ENCODE measurements at places on chromosomes 7 and 10. TPM values are rescaled to one million over a fixed set of nuclear protein-coding genes. Genes with fewer than 3 reads are reported as not detected.

Gene GNAT3
- total RNA-seq = not detected

Gene ECHS1
- total RNA-seq = 48.5 TPM

Gene INMT
- not detected for total RNA-seq

- H3K36me3 ChIP-seq = no peaks in the 10 kb centered on the region
- peak; percentile 37 for DNase-seq
- H3K27me3 ChIP-seq = peaks cover 2% of the 10 kb centered on the region
- H3K4me3 ChIP-seq = no peak overlapping the region
- H3K4me1 ChIP-seq = no peaks in the 10 kb centered on the region
- no peak overlapping the region for H3K27ac ChIP-seq
These were observed 164.1 kb upstream of the CDCA7L start for GRCh38 chr7:22109761-22110160.

GRCh38 chr7:42700406-42701327 is 211.2 kb downstream of the C7orf25 start:
- H3K4me3 ChIP-seq = no peak overlapping the region
- H3K27me3 ChIP-seq = no peaks in the 10 kb centered on the region
- no peaks in the 10 kb centered on the region for H3K36me3 ChIP-seq
- no peak for DNase-seq
- no peak overlapping the region for H3K27ac ChIP-seq

- H3K27me3 ChIP-seq = no peaks in the 10 kb centered on the region
- no peak for DNase-seq
- no peak overlapping the region for H3K4me3 ChIP-seq
- H3K4me1 ChIP-seq = no peaks in the 10 kb centered on the region
- no peaks in the 10 kb centered on the region for H3K36me3 ChIP-seq
These were observed 500.4 kb downstream of the GFRA1 start for GRCh38 chr10:115772606-115773005.

GRCh38 chr10:91198781-91199180 is 21.7 kb upstream of the PCGF5 start:
- peak overlapping the region; percentile 2 for H3K4me3 ChIP-seq
- peaks cover 75% of the 10 kb centered on the region for H3K4me1 ChIP-seq
- DNase-seq = peak; percentile 53
- H3K27ac ChIP-seq = peak overlapping the region; percentile 76

DNA sequence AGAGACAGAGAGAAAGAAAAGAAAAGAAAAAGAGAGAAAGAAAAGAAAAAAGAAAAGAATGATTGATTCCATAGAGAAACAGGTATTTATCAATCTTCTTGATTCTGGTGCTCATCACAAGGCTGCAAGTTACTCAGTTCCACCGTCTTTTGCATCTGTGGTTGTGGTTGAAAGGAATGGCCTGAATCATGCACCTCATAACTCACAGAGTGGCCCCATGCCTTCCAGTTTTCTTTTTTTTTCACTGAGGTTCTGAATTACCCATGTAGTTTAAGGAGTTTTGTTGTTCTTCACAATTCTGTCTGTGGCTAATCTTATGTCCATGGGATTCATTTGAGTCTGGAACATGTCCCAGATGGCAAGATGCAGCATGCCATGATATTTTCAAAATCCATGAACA is 156.0 kb downstream of the ZNF33B start:
- H3K4me3 ChIP-seq = no peak overlapping the region
- DNase-seq = no peak
- H3K27me3 ChIP-seq = no peaks in the 10 kb centered on the region
- no peak overlapping the region for H3K27ac ChIP-seq
- H3K36me3 ChIP-seq = no peaks in the 10 kb centered on the region

DNA sequence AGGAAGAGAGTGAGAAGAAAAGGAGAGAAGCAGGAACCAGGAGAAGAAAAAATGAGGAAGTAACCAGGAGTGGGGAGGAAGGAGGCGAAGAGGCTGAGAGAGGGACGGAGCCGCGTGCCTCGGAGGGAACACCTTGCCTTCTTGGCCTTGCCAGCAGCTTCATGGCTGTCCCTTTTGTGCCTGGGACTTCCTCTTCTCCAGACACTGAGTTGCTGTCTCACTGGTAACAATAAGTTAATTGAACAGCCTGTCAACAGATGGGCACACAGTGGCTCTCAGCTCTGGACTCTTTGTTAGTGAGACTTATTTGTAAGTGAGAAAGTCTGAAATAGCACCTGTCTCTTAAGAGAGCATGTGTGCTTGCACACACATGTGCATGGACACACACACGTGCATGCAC is 83.2 kb downstream of the GATA3 start:
- DNase-seq = peak; percentile 54
- no peaks in the 10 kb centered on the region for H3K27me3 ChIP-seq
- peak overlapping the region; percentile 93 for H3K27ac ChIP-seq
- H3K4me3 ChIP-seq = peak overlapping the region; percentile 79
- peaks cover 66% of the 10 kb centered on the region for H3K4me1 ChIP-seq
- H3K36me3 ChIP-seq = peaks cover 2% of the 10 kb centered on the region

DNA sequence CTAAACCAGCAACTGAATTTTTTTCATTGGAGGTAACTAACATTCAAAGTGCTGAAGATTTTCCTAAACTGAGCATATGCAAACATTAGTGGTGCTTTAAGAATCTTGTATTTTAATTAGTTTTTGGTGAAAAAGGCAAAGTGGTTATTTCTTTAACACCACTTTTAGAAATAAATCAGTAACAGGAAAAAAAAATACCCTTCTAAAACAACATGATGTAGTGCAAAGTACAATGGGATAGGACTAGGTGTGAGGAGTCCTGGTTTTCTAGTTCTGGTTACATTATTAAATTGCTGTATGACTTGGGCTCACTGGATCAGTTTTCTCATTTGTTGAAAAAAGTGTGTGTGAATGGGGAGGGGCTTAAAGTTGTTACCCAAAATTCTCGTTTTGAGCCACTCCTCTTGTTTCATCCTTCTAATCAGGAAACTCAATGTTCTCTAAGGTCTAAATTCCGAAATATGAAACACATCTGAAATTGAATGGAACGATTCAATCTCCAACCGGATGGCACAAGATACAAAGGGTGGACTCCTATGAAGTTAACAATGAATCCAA is 1.8 kb downstream of the WASL start:
- H3K36me3 ChIP-seq = peaks cover 29% of the 10 kb centered on the region
- no peak for DNase-seq
- peak overlapping the region; percentile 90 for H3K27ac ChIP-seq
- H3K4me3 ChIP-seq = peak overlapping the region; percentile 95

- no peaks in the 10 kb centered on the region for H3K36me3 ChIP-seq
- no peaks in the 10 kb centered on the region for H3K27me3 ChIP-seq
- no peak for DNase-seq
- no peaks in the 10 kb centered on the region for H3K4me1 ChIP-seq
These were observed 274.4 kb upstream of the SEMA3A start for GRCh38 chr7:84469034-84469433.

DNA sequence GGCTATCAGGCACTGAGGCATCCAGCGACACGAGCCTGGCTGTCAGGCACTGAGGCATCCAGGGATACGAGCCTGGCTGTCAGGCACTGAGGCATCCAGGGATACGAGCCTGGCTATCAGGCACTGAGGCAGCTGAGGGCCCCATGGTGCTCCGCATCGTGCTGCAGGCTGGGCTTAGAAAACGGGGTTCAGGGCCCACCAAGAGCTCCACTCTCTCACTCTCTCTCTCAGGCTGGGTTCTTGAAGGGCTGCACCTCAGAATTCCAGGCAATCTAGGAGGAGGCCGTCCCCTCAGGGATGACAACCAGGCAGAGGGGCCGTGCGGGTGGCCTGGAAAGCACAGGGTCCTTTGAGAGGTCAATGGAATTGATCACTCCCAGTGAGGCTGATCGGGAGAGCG is 69.0 kb downstream of the CFAP46 start:
- no peaks in the 10 kb centered on the region for H3K36me3 ChIP-seq
- no peak overlapping the region for H3K27ac ChIP-seq
- no peak for DNase-seq
- no peaks in the 10 kb centered on the region for H3K4me1 ChIP-seq
- H3K4me3 ChIP-seq = no peak overlapping the region

DNA sequence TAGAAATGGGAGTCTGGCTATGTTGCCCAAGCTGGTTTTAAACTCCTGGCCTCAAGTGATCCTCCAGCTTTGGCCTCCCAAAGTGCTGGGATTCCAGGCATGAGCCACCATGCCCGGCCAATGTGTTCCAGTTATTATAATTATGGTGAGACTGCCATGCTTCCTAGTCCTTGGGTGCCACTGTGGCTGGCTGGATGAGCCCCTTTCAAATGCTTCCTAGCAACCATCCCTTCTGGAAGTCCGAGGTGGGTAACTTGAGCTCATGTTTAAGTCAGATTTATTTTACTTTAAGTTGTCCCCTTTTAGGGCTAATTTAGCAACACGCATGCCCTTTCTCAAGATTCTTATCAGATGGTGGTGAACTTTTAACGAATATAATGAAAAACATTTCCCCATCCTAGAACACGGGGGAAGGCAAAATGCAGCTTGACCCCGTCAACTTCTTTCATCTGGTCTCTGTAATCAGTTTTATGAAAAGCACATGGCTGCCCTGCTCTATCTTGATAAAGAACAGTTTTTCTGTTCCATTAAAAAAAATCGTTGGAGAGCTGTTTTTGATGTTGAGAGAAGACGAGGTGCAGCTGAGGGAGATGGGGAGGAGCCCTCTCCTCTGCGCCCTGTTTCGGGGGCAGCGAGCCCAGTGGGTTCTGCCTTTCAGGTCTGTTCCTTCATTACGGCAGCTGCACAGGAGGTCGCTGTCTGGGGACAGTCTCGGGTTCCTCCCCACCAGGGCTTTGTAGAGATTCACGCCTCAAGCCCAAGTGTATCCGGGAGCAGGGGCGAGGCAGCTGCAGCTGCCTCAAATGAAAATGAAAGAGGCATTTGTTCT is 61.0 kb upstream of the MKI67 start:
- peaks cover 23% of the 10 kb centered on the region for H3K4me1 ChIP-seq
- peak overlapping the region; percentile 62 for H3K4me3 ChIP-seq
- peaks cover 3% of the 10 kb centered on the region for H3K27me3 ChIP-seq
- peak; percentile 65 for DNase-seq
- peak overlapping the region; percentile 70 for H3K27ac ChIP-seq

DNA sequence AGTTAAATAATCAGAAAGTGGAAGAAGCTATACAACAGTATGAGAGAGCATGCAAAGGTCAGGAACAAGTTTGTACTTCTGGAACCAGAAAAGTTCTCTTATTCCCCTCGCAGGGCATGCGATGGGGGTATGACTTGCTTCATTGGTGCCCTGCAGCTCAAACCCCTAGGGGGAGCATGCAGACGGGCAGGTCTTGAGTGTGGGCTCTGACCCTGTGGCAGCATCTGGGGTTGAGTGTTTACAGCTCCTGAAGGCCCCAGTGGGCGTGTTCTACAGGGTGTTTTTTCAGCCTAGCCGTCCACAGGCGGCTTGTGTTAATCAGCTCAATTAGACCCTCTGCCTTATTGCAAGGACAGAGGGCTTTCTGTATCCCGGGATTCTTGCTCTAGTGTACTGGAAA is 44.5 kb downstream of the KIF20B start:
- no peak for DNase-seq
- H3K36me3 ChIP-seq = peaks cover 44% of the 10 kb centered on the region
- peaks cover 6% of the 10 kb centered on the region for H3K4me1 ChIP-seq

DNA sequence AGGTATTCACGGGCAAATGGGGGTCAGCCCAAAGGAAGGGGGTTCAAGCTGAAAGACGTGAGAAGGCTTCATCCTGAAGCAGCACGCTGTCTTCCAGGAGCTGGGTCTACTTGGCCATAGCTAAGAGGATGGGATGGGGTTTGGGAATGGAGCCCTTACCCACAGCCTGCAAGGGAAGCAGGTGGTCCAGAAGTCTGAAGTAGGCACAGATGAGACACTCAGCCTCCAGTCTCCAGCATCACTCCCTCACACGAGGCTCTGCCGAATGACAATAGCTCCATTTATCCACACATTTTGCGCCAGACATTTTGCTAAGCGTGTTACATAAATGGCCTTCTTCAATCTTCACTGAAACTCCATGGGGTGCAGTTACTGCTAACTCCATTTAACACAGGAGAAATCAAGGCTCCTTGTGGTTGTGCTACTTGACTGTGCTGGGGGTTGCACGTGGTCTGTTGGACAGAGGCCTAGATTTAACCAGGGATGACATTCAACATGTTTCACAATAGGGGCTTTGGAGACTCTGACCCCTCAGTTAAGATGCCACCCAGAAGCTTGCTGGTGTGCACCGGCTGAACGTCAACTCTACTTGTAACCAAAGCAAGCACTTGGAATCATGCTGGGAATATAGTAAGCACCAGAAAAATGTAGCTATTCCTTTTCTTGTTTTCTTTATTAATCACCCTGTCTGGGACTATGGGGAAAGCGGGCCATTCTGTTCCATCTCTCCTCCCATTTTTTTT is 85.3 kb downstream of the FAM241B start:
- no peak overlapping the region for H3K4me3 ChIP-seq
- peaks cover 6% of the 10 kb centered on the region for H3K27me3 ChIP-seq
- no peak for DNase-seq

GRCh38 chr7:1428941-1429501 is 30.2 kb downstream of the MICALL2 start:
- no peak for DNase-seq
- no peak overlapping the region for H3K27ac ChIP-seq
- H3K36me3 ChIP-seq = no peaks in the 10 kb centered on the region
- H3K4me1 ChIP-seq = peaks cover 4% of the 10 kb centered on the region
- peaks cover 4% of the 10 kb centered on the region for H3K27me3 ChIP-seq

- no peak for DNase-seq
- H3K27ac ChIP-seq = no peak overlapping the region
- H3K4me3 ChIP-seq = no peak overlapping the region
- H3K4me1 ChIP-seq = no peaks in the 10 kb centered on the region
- no peaks in the 10 kb centered on the region for H3K27me3 ChIP-seq
These were observed 32.7 kb downstream of the SIRT1 start for GRCh38 chr10:67917169-67917568.

- H3K36me3 ChIP-seq = no peaks in the 10 kb centered on the region
- peaks cover 14% of the 10 kb centered on the region for H3K4me1 ChIP-seq
- H3K27me3 ChIP-seq = peaks cover 8% of the 10 kb centered on the region
- no peak overlapping the region for H3K27ac ChIP-seq
These were observed 22.4 kb upstream of the SMC3 start for GRCh38 chr10:110544958-110545537.

DNA sequence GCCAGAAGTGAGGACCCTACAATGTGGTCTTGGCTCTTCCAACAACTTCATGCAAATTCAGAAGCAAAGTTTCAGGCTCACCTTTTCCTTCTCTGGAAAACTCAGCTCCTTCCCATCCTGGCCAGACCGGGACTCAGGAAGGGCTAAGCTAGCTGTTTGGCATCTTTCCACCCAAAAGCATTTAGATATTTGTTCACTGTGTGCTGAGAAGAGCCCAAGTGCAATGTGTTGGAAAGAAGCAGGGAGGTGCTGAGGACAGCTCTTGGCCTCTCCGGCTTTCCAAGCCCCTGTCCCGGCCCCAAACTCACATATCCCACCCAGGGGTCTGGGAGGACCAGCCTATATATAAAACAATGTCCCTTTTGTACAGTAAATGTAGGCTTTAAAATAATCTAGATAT is 44.5 kb downstream of the MKI67 start:
- DNase-seq = no peak
- H3K27ac ChIP-seq = no peak overlapping the region
- H3K36me3 ChIP-seq = peaks cover 23% of the 10 kb centered on the region
- H3K27me3 ChIP-seq = no peaks in the 10 kb centered on the region
- no peaks in the 10 kb centered on the region for H3K4me1 ChIP-seq
- no peak overlapping the region for H3K4me3 ChIP-seq

- no peak overlapping the region for H3K27ac ChIP-seq
- no peaks in the 10 kb centered on the region for H3K36me3 ChIP-seq
- H3K4me1 ChIP-seq = no peaks in the 10 kb centered on the region
- DNase-seq = no peak
- no peak overlapping the region for H3K4me3 ChIP-seq
These were observed 204.9 kb upstream of the SP8 start for GRCh38 chr7:20991544-20991943.

All from activated CD8-positive, alpha-beta T cell treated with anti-CD3 and anti-CD28 coated beads, Interleukin-2, amount 10 ng/mL, durations not matched to agents 7 days and 5 days (primary cell).